NCI-H1048 (cell line): ENCODE measurements at places on chromosomes 7 and 10.

DNA sequence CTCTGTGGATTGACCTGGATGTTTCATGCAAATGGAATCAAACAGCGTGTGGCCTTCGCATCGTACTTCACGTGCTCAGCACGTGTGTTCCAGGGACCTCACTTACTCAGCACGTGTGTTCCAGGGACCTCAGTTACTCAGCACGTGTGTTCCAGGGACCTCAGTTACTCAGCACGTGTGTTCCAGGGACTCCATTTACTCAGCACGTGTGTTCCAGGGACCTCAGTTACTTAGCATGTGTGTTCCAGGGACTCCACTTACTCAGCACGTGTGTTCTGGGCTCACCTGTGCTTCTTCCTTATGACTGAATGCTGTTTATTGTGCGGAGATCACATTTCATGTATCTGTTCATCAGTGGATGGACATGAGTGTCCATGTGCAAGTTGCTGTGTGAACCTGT, 22.0 kb downstream of the INPP5A start:
- DNase-seq: no peak

- no peak for DNase-seq
These were observed 1.8 kb downstream of the PPIF start for GRCh38 chr10:79349072-79349491.

GRCh38 chr7:49817279-49817678, 43.8 kb downstream of the VWC2 start:
- DNase-seq: no peak

DNA sequence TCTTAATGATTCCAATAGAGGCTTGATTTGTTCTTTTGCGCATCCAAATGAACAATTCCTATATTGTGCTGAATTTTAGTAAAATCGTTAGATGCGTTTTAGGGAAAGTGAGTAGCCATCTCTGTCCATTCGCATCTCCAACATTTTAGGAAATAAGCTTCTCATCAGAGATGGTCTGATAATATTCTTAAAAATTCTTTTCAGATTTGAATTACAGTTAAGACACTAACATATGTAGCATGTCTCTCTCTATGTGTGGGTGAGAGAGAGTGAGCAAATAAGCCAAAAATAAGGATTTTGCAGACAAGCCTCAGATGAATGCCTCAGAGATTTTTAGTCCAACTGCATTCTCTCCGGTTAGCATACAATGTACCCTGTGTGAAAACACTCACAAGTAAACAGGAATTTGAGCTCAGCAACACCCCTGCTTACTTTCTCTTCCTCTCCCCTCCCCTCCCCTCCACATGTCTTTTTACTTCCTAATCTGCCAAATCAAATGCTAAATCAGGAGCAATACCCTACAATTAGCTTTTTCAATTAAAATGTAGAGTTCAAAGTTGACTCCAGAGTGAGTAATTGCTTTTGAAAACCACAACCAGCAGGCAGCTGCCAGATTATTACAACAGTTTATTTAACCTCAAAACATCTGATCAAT, 354.4 kb downstream of the CRPPA start:
- no peak for DNase-seq

GRCh38 chr10:8325024-8325980, 270.8 kb downstream of the GATA3 start:
- DNase-seq: no peak

DNA sequence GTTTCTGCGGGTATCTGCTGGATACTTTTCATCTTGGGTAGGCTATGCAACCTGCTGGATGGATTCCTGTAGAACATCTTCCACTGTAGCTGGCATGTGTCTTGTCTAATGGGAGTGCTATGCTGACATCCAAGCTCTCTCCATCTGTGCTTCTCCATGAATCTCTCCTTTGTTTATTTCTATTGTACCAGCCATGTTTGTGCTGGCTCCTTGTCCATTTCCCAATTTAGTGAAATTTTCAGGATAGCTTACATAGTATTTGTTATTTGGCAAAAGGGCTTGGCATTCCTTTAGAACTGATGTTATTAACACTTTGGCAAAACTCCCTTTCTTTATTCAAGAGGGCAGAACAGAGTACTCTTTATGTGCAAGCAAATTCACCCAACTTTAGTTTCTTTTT, 198.0 kb downstream of the CSTF2T start:
- DNase-seq: no peak

GRCh38 chr10:22317076-22317370, 835 bp downstream of the COMMD3 start:
- no peak for DNase-seq

DNA sequence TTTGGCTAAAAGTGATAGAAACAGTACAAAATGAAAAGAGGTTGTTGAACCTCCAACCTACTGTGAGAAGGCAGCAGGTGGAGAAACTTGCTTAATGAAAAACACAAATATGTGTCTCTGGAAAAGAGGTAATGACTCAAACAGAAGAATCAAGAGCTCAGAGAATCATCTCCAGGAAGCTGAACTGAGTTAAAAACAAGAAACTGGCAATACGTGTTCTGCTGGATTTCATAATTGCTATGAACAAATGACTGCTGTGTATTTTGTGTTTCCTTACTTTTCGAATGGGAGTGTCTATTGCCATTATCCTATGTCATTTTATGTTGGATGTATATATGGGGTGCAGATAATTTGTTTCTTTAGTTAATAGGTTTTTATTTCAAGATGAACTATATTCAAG, 401.1 kb downstream of the DGKB start:
- DNase-seq: no peak

- no peak for DNase-seq
These were observed 121.6 kb upstream of the WDR11 start for GRCh38 chr10:120729547-120729946.

DNA sequence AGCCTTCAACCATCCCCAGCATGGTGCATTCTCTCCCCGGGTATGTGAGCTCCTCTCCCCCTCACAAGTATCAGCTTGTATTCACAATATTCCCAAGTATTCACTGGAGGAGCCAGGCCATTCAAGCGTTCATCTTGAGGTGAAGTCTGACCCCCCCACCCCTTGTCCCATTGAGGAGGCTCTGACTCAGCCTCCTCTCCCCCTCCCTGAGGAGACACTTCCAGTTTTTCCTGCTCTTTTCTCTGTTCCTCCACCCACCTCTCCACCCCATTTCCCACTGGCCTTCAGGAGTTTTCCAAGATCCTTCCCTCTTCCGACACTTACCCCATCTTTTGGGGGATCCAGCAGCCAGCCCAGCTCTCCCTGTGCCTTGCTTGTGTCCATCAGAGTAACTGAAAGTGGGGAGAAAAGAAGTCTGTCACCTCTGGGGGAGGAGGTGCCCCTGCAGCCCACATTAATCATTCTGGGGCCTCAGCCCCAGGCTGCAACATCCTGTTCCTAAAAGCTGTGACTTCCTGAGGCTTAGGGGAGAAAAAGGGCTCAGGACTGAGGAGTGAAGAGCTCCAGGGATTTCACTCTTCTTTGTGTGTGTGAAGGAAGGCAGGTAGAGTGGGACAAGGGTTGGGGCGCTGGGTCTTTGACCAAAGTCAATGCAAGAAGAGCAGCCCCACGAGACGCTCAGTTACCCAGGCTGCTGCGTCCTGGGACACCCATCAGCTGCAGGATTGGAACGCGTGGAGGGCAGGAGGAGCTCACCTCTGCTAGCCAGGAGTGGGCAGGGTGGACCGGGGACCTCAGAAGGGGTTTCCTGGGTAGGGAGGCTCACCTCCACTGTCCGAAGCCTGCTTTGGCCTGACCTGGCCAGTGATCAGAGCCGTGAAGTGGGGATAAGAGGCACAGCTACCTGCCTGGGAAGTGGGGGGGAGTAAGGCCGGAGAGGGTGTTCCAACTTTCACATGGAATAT, 1.1 kb downstream of the EPHA1 start:
- DNase-seq: no peak

DNA sequence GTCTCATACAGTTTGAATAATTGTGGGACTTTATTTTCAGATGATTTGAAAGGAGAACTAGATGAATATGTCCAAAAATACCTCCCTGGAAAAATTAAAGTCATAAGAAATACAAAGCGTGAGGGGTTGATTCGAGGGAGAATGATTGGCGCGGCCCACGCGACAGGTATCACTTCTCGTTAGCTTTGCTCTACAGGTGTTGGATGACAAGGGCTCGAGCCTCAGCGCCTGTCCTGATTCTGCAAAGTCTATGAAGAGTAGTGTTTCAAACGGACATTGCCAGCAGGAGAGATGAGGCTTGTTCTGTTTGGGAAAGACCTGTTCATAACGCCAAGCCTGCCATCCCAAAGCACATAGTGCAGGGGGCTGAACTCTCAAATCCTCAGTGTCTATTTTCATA, 79.7 kb downstream of the GALNT11 start:
- DNase-seq: no peak
